ENCODE measurements at places on chromosomes 5 and 9. TPM values are rescaled to one million over a fixed set of nuclear protein-coding genes. Genes with fewer than 3 reads are reported as not detected.

Gene SLC34A1
- not detected for total RNA-seq

Gene RMRP
- total RNA-seq: 15,093 TPM

DNA sequence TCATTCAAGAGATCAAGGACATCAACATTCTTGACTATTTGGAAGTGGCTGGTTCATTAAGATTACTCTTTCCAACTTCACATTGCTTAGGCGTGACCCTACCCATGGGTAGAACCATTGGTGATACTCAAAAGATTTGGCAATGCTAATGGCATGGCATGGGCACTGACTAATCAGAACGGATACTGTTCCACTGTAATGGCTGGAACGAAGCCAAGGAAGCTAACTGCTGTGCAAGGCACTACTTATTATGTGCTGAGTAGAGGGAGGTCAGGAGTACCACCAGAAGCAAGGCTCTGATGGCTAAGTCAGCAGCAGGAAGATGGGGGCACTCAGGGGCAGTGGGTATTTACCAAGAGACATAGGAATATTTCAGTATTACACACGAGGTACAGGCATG, 31.9 kb downstream of the GNA14 start:
- no peaks in the 10 kb centered on the region for H3K27me3 ChIP-seq
- no peak for DNase-seq
- H3K4me3 ChIP-seq: no peak overlapping the region
- H3K4me1 ChIP-seq: no peaks in the 10 kb centered on the region
- H3K36me3 ChIP-seq: no peaks in the 10 kb centered on the region

DNA sequence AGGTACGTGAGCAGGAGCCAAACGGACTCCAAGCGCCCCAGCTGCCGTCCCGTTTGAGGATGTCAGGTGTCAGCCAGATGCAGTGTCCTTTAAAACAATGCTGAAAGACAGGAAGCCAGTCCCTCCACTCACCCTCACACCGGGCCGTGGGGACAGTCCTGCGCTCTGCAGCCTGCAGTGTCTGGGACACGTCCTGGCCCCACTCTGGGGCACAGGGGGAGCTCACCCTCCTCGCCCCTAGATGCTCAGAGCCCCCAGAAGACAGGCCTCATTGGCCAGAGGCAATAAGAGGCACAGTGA, 79.7 kb downstream of the ZNF354C start:
- DNase-seq: no peak
- no peak overlapping the region for H3K27ac ChIP-seq
- peaks cover 22% of the 10 kb centered on the region for H3K27me3 ChIP-seq
- no peak overlapping the region for H3K4me3 ChIP-seq

Gene LHX3
- not detected for total RNA-seq

DNA sequence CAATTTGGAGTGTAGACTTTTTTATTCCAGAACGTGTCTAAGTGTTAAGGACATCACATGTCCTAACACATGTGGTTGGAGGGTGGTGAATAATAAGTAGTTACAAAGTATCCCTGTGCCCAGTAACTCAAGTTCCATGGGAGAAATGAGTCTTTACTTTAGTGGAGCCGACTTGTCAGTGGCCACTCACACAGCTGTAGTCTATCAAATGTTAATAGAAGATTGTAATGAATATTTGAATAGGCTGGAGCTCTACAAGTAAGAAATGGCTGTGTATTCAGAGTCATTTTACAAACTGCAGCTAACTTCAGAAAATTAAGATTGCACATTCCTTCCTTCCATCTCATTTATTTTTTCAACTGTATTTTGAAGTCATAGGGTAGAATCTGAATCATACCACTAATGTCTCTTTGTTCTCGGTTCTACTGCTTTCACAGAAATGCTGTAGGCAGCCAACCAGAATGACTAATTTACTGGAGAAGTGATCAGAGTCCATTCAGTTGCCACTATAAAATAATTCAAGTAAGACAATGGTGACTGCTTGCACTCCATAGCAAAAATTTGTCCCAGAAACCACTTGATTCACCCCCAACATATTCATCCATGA, 394.8 kb downstream of the NR2F1-AS1 start:
- H3K36me3 ChIP-seq: no peaks in the 10 kb centered on the region
- H3K4me3 ChIP-seq: no peak overlapping the region
- H3K4me1 ChIP-seq: no peaks in the 10 kb centered on the region
